ENCODE measurements at places on chromosomes 13 and 19.

DNA sequence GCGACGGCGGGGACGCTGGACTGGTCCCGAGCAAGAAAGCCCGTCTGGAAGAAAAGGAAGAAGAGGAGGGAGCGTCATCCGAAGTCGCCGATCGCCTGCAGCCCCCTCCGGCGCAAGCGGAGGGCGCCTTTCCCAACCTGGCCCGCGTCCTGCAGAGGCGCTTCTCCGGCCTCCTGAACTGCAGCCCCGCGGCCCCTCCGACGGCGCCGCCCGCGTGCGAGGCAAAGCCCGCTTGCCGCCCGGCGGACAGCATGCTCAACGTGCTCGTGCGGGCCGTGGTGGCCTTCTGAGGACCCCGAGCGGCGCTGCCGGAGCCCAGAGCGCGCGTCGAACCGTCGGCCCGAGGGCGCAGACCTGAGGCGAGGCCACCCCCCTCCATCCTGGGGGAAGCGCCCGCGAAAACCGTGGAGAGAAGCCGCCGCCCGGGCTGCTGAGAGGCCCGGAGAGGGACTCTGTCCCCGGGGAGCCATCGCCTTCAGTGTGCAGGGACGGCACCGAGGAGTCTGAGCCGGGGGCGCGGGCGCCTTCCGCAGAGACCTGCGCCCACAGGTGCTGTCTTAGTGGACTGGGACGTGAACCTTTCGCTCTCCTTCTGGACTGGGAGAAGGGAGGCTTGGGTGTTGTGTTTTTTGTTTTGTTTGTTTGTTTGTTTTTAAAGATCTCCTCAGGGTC, 3.5 kb downstream of the IER2 start:
- no peak for DNase-seq

GRCh38 chr19:2926341-2927031, 18.3 kb downstream of the ZNF77 start:
- no peak for DNase-seq

DNA sequence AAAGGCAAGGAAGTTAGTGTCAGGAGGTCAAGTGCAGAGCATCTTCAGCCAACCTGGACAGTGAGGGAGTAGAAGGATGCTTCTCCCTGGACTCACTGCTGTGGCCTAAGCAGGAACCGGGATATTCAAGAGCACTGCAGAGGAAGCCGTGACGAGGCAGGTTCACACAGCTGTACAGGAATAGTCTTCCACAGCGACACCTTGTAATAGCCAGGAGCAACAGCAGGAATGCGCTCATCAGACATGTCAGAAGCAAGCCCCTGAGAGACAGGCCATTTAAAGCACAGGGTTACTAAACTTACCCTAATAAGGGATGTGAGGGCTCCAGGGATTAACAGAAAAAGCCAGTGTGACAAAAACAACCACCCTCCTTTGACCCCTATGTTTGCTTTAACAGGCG, 3.5 kb upstream of the MED26 start:
- DNase-seq: no peak

GRCh38 chr19:38516802-38517201, 83.3 kb downstream of the RYR1 start:
- no peak for DNase-seq

DNA sequence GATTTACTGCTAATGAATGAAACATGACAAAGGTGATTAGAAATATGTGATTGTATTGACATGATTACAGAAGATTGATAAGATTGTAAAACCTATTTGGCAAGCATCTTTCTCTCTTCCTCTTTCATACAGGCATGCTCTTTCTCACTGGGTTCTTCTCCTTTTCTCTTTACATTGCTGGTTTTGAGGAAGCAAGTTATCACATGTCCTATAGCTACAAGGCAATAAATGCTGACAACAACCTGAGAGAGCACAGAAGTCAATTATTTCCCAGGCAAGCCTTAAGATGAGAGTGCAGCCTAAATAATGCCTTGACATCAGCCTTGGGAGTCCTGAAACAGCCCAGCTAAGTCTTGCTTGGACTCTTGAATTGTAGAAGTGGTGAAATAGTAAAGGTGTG, 875.0 kb downstream of the SLITRK1 start:
- no peak for DNase-seq

DNA sequence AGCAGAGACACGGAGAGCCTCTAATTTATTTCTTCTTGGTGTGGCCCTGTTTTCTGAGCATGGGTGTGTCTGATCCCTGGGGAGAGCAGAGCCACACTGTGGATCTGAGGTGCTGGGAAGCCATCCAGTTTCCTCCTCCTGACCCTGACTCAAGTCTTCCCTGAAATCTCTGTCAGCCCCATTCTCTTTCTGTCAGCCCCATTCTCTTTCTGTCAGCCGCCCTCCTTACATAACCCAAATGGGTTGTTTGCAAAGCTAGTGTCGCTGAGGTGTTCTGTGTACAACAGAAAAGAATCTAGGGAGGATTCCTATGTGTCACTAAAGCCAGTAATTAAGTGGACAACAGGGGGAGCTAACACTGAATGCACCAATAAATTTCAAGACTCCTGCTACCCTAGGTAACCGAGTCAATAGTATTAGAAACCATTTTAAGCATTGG, 50.2 kb downstream of the LRCH1 start:
- no peak for DNase-seq

DNA sequence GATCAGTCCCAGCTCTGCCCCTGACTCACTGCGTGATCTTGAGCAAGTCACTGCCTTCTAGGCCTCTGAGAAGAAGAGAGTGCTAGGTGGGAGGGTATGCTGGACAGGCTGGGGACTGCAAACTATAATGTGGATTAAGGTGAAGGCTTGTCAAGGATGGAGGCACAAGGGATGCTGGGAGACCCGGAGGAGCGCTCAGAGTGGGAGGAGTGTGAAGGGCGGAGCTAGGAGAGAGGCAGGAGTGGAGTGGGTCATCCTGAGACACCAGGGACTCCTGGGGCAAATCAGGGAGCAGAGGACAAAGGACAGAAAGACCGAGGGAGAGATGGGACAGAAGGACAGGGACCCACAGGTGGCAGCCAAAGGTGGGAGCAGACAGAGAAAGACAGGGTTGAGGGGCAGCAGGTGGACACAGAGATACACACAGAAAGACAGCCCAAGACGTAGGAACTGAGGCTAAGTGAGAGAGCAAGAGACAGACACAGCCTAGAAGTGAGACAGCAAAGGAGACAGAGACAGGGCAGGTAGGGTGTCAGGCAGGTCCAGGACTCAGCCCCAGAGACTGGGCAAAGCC, 2.6 kb downstream of the GRIK5 start:
- no peak for DNase-seq

DNA sequence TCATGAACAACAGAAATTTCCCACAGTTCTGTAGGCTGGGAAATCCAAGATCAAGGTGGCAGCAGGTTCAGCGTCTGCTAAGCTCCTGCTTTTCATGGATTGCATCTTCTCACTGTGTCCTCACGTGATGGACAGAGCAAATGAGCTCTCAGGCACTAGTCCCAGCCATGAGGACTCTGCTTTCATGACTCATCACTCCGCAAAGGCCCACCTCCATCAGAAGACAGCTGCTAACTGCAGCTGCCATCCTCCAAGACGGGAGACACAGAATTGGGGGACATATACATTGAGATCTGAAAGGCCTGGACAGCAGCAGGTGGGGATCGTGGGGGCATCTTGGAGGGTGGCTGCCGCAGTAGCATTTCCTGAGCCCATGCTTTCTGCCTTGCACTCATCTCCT, 44.4 kb upstream of the SPATA13 start:
- no peak for DNase-seq

DNA sequence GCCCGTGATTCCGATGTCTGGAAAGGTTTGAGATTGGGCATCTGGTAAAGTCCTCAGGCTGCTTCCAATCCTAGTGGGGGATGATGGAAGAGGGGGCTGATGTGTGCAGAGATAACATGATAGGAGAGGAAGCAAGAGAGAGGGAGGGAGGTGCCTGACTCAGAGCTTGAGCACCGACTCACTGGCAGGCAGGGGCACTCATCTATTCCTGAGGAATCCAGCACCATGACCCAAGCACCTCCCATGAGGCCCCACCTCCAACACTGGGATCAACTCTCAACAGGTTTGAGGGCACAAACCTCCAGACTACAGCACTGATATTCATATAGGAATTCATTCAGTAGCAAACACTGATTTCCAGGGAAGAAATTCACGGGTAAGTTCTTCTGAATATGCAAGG, 5.6 kb upstream of the SIGLEC9 start:
- DNase-seq: no peak

GRCh38 chr13:68128297-68128915, 898.3 kb upstream of the PCDH9 start:
- no peak for DNase-seq

- DNase-seq: no peak
Measured at GRCh38 chr13:65063753-65064152, 2166.4 kb downstream of the PCDH9 start.

- no peak for DNase-seq
Measured at GRCh38 chr19:16001481-16002312, 52.9 kb downstream of the OR10H4 start.

DNA sequence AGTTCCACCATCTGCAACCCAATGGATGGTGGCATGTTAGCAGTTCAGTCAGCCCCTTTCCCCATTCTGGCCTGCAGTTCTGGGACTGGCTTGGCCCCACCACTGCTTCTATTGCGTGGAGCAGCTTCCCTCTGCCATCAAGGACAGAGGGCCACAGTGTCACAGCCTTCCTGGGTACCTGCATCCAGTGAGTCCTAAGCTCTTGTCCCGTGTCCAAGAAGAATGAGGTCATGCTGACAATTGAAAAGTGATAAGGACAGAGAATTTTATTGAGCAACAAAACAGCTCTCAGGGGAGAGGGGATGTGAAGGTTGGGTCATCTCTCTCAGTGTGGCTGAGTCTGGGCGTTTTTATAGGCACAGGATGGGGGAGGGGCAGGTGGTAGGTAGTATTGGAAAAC, 33.5 kb upstream of the SIN3B start:
- DNase-seq: no peak

- no peak for DNase-seq
Measured at GRCh38 chr13:111326981-111327642, 6.7 kb downstream of the TEX29 start.

- DNase-seq: no peak
Measured at GRCh38 chr13:19961489-19961888, 3.0 kb downstream of the ZMYM2 start.

DNA sequence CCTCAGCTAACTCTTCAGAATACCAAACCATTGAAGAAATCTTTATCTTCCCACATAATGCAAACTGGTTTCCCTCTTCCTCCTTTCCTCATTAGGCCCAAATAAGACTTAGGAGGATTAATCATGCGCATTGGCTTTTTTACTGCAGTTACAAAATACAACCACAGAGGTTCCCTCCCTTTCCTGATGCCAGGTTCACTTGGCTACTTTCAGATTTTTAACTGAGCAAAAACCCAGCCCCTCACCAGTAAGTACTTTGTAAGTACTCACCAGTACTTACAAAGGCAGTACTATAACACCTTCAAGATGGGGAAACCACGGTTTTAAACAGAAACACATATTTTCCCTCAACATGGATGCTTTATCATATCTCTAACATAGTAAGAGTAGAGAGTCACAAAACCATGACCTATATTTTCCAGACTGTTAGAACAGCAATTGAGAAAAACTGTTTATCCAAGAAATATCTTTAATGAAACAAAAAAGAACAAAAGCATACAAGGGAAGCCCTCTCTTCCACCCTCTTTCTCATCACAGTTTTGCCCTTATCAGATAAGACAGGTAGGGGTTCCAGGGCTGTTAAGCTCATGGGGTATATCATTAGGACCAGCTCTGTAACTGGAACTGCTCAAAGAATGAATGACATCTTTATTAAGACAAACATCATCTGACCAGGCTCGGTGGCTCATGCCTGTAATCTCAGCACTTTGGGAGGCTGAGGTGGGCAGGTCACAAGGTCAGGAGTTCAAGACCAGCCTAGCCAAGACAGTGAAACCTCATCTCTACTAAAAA, 12.7 kb downstream of the FOXO1 start:
- no peak for DNase-seq

GRCh38 chr19:4507804-4508203, 10.5 kb downstream of the PLIN4 start:
- no peak for DNase-seq

DNA sequence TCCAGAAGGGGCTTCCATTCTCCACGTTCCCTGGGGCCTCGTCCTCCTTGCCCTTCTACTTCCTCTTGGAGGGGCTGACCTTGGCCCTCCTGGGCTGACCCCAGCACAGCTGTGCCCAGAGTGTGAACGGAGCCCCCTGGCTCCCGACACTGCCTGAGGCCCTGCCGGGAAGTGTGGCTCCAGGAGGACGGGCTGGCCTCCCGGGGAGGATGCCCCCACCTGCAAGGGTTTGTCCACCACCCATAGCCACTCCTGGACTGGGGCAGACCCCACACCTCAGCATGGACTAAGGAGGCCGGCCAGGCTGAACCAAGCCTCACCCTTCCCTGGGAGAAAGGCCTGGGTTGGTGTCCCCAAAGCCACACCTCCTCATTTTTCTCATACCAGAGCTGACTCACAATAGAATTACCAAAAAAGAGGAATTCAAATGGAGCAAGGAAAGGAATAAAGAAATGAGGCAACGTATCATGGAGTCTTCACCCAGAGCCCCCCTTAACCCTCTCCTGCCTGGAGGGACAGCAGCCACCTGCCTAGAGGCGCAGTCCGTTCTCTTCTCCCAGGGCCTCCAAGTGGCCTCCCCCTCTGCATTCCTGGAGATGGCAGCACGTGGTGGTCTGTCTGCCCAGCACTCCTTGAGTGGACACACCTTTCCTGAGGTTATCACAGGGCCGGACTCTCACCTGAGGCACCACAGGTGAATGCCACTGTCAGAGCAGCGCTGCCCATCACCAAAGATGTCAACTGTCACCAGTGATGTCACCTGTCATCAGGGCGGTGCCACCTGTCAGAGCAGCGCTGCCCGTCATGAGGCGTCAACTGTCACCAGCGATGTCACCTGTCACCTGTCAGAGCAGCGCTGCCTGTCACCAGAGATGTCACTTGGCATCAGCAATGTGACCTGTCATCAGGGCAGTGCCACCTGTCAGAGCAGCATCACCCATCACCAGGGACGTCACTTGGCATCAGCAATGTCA, 3.1 kb upstream of the C13orf46 start:
- no peak for DNase-seq

GRCh38 chr19:4090356-4091220, 23.9 kb upstream of the ZBTB7A start:
- DNase-seq: no peak

DNA sequence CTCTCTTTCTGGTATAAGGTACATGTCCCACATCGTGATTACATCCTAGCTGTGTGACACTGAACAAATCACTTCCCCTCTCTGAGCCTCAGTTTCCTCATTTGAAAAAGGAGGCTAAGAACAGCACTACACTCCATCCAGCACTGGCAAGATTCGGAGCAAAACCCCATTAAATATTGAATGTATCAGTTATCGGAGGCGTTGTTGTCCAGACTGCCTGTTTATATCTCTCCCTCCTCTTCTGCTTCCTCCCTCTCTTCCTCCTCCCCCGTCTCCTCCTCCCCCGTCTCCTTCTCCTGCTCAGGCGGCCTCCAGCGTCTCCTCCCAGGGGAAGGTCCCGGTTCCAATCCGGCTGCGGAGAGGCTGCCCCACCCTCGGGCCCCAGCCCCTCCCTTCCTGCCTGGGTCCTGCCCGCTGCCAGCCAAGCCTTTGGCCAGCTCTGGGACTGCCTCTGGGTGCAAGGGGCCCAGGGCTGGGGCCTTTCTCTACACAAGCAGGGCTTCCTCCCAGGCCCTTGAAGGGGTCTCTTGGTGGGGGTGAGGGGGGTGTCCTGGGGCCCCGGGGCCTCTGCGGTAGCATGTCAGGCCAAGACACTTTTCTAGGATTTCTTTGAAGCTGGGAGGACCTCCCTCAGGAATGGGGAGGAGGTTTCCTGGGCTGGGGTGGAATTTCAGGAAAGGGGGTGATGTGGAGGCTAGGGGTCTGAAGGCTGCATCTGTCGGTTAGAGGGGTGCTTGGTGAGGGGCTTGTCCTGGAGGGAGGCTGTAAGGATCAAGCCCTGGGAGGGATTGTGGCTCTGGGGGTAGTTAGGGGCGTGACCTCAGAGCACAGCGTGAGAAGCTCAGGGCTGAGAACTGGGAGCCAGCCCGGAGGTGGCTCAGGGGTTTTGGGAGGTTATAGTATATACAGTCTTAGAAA, 1.9 kb downstream of the RRAS start:
- no peak for DNase-seq
